ENCODE measurements at places on chromosomes 3 and 15. TPM values are rescaled to one million over a fixed set of nuclear protein-coding genes. Genes with fewer than 3 reads are reported as not detected.

The ADCY5 gene
- not detected for total RNA-seq

The NTRK3 gene
- total RNA-seq: not detected

The SNX33 gene
- total RNA-seq: 2.6 TPM

The EPHB1 gene
- total RNA-seq: not detected

DNA sequence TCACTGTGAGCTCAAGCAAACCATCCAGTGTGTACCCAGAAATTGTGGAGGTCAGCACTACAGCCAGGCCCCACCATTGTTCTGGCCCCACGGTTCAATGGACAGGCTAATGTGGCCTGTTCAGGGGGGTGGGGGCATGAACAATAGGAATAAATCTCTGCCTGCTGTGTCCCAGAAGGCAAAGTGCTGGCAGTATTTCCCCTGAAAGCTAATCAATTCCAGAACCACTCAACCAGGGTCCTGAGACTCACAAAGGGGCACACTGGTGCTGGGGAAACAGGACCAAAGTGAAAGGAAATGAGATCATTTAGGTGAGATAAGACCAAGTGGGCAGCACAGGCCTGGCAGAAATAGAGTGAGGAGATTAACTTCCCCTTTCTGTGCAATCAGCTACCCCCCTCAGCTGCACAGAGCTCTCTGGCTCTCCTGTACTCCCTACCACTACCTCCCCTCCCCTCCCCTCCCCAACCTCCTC is 11.5 kb downstream of the CRYGS start:
- H3K4me3 ChIP-seq: no peak overlapping the region
- peaks cover 24% of the 10 kb centered on the region for H3K36me3 ChIP-seq

DNA sequence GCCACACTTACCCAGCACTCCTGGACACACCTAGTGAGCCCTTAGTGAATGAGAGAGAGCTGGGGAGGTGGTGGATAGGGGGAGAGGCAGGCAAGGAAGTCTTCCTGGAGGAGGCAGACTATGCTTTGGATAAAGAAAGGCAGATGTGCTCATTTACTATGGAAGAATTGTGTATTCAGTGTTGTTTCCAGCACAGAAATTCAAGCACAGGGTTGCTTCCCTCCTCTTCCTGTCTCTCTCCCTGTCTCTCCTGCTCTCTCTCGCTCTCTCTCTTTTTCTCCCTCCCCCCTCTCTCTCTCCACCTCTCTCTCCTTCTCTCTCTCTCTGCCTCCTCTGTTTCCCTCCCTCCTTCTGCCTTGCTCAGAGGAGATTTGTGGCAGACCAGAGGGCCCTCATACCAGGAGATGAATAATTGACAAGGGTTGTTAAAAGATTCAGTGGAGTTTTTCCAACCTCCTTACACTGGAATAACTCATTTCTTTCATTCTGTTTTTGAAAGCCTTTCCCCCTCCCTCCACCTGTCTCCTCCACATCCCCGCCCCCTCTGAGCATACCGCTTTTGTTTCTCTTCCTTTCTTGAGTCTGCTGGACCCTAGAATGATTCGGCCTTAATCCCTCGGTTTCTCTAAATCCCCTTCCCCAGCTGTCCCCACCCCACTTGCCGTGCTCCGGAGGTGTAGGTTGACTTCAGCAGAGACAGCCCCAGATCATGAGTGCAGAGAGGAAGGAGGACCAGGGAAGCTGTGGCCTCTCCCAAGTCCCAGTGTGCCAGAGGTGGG is 65.6 kb downstream of the CCDC33 start:
- peaks cover 48% of the 10 kb centered on the region for H3K27me3 ChIP-seq
- no peak overlapping the region for H3K27ac ChIP-seq
- no peak overlapping the region for H3K4me3 ChIP-seq
- DNase-seq: no peak
- no peaks in the 10 kb centered on the region for H3K36me3 ChIP-seq
- H3K4me1 ChIP-seq: no peaks in the 10 kb centered on the region

DNA sequence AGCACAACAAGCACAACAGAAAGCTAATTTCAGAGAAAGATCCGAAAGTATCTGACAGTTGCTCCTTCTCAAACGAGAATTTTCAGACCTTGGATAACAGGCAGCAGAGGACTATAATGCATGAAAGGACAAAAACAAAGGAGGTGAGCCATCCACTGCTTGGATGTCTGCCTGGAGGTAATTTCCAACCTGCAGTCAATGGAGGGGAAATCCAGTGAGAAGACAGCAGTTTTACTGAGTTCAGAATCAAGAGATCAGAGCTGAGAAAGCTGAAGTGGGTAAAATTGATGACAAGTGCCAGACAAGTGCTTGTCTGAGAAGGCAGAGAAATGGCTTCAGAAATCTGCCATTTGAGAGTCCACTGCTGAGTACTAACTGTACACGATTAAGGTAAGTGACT is 22.1 kb downstream of the UBE3A start:
- H3K27ac ChIP-seq: peak overlapping the region; percentile 27
- no peak for DNase-seq

DNA sequence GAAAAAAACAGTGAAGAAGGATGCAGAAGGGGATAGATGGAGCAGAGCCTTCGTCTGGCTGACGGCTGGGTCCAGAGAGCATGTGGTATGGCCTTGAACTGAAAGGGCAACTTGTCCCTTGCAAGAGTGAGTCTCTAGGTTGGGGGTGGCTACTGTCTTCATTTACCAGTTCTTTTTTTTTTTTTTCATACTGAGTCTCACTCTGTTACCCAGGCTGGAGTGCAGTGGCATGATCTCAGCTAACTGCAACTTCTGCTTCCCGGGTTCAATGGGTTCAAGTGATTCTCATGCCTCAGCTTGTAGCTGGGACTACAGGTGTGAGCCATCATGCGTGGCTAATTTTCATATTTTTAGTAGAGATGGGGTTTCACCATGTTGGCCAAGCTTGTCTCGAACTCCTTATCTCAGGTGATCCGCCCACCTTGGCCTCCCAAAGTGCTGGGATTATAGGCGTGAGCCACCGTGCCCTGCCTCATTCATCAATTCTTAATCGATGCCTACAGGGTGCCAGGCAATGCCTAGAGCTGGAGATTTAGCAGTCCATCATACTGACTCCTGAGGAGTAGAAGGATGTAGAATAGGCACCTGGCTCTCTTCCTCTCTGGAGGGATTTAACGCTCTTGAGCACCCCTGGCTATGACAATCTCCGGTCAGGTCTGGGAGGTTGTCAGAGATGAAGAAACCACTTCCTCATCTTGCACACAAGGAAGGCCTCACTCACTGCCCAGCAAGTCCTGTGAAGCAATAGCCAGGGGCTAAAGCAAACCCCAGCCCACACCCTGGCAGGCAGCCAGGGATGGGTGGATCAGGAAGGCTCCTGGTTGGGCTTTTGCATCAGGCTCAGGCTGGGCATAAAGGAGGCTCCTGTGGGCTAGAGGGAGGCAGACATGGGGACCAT is at the start of gene CAMP:
Gene CAMP, plus strand, starts transcription at position 880 of the 898 bp plus-strand sequence. Its CDS starts 17 bp downstream, at position 897.
- peaks cover 7% of the 10 kb centered on the region for H3K4me1 ChIP-seq
- no peaks in the 10 kb centered on the region for H3K36me3 ChIP-seq
- no peak for DNase-seq
- no peak within 1 kb of the TSS for H3K27ac ChIP-seq

- no peaks in the 10 kb centered on the region for H3K27me3 ChIP-seq
- H3K36me3 ChIP-seq: no peaks in the 10 kb centered on the region
- no peak overlapping the region for H3K27ac ChIP-seq
- no peak for DNase-seq
- no peak overlapping the region for H3K4me3 ChIP-seq
- H3K4me1 ChIP-seq: no peaks in the 10 kb centered on the region
Observed at GRCh38 chr3:151407928-151408327, 23.4 kb upstream of the P2RY12 start.

DNA sequence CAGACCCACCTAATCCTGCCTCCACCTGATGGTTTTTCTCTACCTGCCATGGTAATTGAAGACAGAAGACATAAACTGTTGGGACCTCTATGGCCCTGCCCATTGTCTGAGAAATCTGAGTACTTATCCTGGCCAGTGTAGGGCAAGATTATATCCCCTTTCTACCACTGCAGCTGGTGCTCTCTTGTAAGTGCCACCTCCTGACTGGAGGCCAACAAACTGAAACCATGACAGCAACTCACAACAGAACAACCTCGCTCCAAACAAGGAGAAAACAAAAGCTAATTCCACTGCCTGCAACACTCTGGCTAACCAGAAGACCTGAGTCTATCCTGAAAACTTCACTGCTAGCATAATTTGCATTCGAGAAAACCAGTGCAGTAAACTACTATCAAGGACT is 82.9 kb downstream of the CLDN1 start:
- no peak overlapping the region for H3K4me3 ChIP-seq
- H3K4me1 ChIP-seq: no peaks in the 10 kb centered on the region
- H3K27ac ChIP-seq: no peak overlapping the region
- no peaks in the 10 kb centered on the region for H3K36me3 ChIP-seq
- peaks cover 15% of the 10 kb centered on the region for H3K27me3 ChIP-seq
- no peak for DNase-seq

- no peak overlapping the region for H3K4me3 ChIP-seq
- H3K36me3 ChIP-seq: no peaks in the 10 kb centered on the region
- H3K4me1 ChIP-seq: peaks cover 33% of the 10 kb centered on the region
- no peak overlapping the region for H3K27ac ChIP-seq
Observed at GRCh38 chr15:33198541-33198940, 4.0 kb upstream of the FMN1 start.

DNA sequence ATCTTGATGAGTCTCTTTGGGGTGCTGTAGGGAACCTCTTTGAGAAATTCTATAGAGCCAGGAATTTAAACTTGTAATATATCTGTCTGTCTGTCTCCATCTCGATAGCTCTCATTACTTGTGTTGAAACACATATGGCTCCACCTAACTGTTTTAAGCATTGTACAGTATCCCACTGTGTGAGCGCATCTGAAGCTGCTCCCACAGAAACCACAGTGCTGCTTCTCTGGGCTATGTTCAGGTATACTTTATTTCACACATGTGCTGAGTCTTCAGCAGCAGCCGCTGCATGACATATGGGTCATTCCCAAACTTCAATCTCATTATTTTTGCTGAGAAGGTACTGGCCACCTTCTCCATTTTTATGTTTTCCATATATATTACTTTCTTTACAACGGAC is 63.9 kb downstream of the MCTP2 start:
- H3K27ac ChIP-seq: no peak overlapping the region
- no peaks in the 10 kb centered on the region for H3K27me3 ChIP-seq
- no peak for DNase-seq
- no peak overlapping the region for H3K4me3 ChIP-seq

- H3K27me3 ChIP-seq: no peaks in the 10 kb centered on the region
- H3K27ac ChIP-seq: no peak overlapping the region
- no peaks in the 10 kb centered on the region for H3K36me3 ChIP-seq
- H3K4me1 ChIP-seq: no peaks in the 10 kb centered on the region
- H3K4me3 ChIP-seq: no peak overlapping the region
Observed at GRCh38 chr3:128408693-128409623, 57.7 kb downstream of the DNAJB8 start.

DNA sequence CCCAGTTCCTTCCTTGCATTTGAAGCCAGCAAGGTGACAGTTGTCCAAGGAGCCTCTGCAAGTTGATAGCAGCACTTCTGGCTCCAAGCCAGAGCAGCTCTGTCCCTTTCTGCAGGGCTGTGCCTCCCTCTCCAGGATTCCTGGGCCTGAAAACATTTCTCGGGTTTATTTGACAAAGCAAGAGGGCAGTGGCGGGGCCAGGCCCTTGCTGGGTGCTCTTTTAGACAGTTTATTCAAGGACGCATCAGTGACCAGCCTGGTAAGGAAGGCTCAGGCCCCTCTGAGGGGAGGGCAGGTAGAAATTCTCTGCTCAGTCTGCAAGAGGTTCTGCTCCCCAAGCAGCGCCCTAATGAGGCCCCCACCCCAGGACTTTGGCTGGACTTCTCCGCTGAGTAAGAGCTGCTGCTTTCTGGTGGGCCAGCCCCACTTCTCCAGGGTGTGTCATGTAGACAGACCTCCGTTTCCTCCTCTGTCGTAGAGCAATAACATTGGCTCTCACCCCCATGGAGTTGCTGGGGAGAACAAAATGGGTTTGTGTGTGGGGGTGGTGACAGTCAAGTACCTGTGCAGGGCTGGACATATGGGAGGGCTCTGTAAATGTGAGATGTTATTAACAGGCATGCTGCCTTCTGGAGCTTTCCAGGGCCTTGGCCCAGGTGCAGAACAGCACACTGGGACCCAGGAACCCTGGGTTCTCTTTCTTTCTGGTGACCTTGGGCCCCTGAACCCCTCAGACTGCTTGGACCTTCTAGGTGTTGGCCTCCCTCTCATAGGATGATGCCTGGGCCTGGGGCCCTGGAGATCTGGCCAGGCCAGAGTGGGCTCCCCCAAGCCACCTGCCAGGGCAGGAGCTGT is 146.2 kb upstream of the TLE3 start:
- H3K27ac ChIP-seq: no peak overlapping the region
- peaks cover 83% of the 10 kb centered on the region for H3K4me1 ChIP-seq
- no peak overlapping the region for H3K4me3 ChIP-seq
- H3K27me3 ChIP-seq: no peaks in the 10 kb centered on the region

DNA sequence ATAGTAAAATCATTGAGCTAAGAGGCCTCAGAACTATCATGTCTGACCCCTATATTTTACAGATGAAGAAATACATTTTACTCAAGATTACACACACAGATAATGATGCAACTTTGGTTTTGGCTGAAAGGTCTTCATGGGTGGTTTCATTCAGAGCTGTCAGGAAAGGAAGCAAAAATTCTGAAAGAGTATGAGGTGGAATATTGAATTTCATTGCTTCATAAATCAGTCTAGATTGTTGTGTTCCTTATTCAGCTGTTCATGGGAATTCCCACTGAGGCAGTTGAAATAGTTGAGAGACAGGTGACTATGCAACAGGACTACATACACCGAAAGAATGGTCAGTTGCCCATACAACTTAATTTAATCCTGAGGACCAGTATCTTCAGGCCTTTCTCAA is 39.4 kb downstream of the CD200 start:
- no peak overlapping the region for H3K4me3 ChIP-seq
- H3K4me1 ChIP-seq: peaks cover 25% of the 10 kb centered on the region
- no peak for DNase-seq
- H3K27ac ChIP-seq: peak overlapping the region; percentile 13

GRCh38 chr3:138401834-138402233 is 32.6 kb upstream of the ESYT3 start:
- H3K27me3 ChIP-seq: no peaks in the 10 kb centered on the region
- no peak overlapping the region for H3K27ac ChIP-seq
- no peak for DNase-seq
- H3K36me3 ChIP-seq: no peaks in the 10 kb centered on the region

GRCh38 chr3:109640146-109640652 is 302.9 kb upstream of the DPPA4 start:
- no peak overlapping the region for H3K4me3 ChIP-seq
- peaks cover 13% of the 10 kb centered on the region for H3K27me3 ChIP-seq
- H3K4me1 ChIP-seq: no peaks in the 10 kb centered on the region
- no peak overlapping the region for H3K27ac ChIP-seq
- no peaks in the 10 kb centered on the region for H3K36me3 ChIP-seq

All from activated naive CD8-positive, alpha-beta T cell treated with anti-CD3 and anti-CD28 coated beads for 36 hours (primary cell).